ENCODE measurements at places on chromosomes 4 and X.

GRCh38 chr4:7768736-7769135 lies 170.9 kb downstream of the AFAP1 start:
- no peak for DNase-seq

DNA sequence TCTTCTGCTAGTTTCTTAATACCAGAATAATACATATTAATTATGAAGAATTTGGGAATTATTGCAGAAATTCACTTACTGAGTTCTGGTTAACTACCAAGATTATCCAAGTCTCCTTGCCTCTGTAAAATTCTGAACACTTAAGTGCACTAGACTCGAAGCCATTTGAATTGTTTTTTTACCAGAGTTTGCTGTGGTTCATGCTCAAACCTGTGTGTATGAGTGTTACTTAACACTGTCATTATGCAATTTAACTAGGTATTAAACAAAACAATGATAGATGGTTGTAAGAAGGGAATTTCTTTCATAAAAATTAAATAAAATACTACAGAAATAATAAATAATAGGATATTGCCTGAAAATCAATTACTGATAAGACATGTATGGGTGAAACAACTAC lies 145.6 kb upstream of the FAT4 start:
- no peak for DNase-seq

DNA sequence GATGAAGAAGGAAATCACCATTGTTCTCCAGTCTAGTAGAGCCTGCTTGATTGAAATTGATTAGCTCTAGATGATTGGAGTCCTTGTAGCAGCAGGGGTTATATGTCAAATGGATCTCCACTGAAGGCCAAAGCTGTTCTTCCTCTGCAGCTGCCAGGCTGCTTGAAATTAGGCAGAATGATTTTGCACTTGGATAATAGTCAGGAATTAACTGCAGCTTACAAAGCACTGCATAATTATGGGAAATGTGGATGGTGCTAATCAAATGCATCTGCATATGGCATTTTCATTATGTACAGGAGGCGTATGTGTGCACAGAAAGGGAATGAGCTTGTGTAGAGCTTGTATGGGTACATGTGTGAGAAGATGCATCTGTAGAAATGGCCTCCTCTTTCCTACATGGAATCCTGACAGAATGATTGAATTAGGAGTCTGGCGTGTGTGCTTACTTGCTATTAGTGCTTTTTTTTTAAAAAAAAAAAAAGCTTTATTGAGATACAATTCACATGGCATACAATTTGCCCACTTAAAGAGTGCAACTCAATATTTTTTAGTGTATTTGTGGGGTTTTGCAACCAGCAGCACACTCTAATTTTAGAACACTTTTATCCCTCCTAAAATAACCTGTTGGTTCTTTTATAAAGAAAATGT lies 65.9 kb downstream of the TMEM131L start:
- no peak for DNase-seq

GRCh38 chr4:48899432-48899749 lies 7.2 kb downstream of the OCIAD2 start:
- no peak for DNase-seq

DNA sequence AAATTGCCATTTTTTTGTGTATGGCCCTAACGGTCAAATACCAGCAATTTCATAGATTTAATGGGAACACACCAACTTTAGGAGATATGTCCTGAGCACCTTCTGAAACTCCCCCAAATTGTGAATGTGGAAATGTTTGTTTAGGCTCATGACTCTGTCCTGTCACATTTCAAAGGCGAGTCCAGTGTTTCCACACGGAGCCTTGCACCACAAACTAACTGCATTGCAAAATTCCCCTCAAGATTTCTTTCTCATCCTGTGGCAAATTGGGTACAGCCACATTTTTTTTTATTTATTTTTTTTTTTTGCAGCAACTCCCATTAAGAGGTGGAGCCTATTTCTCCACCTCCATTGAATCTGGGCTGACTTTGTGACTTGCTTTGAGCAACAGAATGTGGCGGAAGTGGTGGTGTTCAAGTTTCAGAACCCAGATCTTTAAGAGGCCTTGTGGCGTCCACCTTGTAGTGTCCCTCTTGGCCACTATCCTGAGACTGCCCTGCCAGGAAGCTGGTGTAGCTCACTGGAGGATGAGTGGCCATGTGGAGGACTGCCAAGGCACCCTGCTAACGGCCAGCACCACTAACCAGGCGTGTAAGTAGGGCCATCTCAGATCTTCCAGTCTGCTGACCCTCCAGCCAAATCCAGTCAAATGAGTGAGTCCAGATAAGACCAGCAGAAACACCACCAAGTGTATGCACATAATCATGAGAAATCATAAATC lies 172.4 kb upstream of the SCML1 start:
- no peak for DNase-seq

GRCh38 chr4:578451-579443 lies 2.7 kb upstream of the TMEM271 start:
- DNase-seq = no peak

DNA sequence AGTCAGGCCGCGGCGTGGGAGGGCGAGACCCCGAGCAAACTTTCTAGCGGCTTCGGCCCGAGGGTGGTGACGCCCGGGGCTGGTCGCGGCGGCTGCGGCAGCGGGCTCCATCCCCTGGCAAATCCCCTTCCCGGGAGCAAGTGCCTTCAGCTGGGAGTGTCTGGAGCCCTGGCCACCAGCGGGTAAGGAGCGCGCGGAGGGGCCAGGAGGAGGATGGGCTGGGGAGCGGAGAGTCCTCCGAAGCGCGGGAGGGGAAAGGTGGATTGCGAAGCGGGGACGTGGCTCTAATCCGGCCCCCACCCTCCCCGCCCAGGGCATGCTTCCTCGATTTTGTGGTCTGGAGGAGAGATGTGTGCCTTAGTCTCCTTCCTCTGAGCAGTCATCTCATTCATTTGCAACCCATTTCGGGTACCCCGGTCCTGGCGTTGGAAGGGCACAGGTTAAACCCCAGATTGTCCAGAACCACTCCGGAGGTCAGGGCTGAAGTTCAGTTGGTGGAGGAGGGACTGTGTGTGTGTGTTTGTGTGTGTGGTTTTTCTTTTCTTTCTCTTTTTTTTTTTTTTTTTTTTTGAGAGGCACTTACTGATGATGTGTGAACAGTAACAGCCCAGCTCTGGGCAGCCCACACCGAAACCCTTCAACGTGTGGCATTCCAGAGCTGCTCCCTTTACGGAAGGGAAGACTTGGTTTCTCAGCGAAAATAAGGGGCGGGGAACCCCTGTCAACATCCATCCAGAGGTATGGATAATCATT lies 516 bp downstream of the SGMS2 start:
- no peak for DNase-seq

DNA sequence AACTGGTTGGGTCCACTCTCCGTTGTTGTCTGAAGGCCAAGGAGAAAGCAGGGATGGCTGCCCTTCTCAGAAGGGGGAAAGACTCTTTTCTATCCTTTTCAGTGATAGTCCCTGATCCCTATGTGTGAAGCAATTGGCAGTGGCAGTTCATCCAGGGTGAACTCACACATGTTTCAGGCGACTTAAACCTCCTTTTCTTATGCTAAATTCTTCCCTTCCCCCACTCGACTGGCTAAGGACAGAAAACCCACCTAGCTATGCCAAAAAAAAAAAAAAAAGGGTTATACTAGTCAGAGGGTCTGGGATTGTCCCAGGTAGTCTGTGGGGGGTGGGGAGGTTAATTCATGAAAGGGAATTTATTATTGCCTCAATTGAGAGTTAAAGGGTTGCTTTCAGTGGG lies 12.2 kb upstream of the ZNF280C start:
- no peak for DNase-seq

GRCh38 chrX:22538580-22538979 lies 265.9 kb downstream of the CBLL2 start:
- no peak for DNase-seq

GRCh38 chr4:1613099-1613495 lies 71.0 kb downstream of the FAM53A start:
- DNase-seq = no peak

GRCh38 chr4:158496030-158496741 lies 25.5 kb upstream of the RXFP1 start:
- peak; percentile 46 for DNase-seq

GRCh38 chr4:184475096-184475461 lies 729 bp upstream of the IRF2 start:
- DNase-seq = peak; percentile 76

DNA sequence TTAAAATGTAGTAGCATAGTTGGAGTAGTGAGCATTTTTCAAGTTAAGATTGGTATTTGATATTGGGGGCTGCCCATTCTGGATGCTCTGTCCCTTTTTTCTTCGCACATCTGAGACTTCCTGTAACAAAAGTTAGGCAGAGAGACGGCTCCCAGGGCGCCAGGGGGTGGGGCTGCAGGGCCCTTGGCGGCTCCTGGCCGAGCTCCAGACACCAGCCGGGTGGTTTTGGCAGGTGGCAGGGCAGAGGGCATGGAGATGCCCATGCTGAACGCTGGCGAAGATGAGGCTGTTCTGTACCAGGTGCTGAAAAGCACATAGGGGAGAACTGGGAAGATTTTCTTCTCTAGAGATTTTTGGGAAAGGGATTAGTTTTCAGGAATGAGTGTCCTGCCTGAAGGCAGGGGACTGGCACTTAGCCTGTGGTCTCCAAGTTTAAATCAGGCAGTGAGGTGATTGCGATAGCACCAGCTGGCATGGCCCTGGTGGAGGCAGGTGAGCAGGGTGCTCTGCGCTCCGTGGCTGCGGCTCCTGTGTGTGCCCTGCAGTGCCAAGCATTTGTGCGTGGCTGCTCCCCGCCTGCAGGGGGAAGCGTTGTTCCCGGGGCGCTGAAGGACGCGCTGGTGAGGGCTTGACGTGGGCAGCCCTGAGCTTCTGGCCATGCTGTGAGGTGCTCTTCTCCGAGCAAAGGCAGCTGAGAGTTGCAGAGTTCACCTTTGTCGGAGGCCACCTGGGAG lies 23.6 kb upstream of the HGFAC start:
- no peak for DNase-seq

- DNase-seq = peak; percentile 25
Observed at GRCh38 chr4:184251670-184251980, 34.0 kb upstream of the ENPP6 start.

- DNase-seq = peak; percentile 70
Observed at GRCh38 chrX:123961268-123962005, at the start of gene STAG2. STAG2 (plus strand) TSS chrX:123961706; CDS start chrX:124022628, 60,922 bp downstream.

DNA sequence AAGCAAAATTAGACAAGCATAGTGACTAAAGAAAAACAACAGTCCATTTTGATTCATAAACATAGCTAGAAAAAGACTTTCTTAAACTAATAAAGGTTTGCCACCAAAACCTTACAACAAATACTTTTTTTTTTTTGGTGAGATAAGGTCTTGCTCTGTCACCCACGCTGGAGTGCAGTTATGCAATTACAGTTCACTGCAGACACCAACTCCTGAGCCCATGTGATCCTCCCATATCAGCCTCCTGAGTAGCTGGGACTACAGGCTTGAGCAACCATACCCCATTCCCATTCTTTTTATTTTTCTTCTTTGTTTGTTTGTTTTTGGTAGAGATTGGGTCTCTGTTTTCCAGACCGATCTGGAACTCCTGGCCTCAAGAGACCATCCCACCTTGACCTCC lies 247.2 kb upstream of the ADGRL3 start:
- no peak for DNase-seq

DNA sequence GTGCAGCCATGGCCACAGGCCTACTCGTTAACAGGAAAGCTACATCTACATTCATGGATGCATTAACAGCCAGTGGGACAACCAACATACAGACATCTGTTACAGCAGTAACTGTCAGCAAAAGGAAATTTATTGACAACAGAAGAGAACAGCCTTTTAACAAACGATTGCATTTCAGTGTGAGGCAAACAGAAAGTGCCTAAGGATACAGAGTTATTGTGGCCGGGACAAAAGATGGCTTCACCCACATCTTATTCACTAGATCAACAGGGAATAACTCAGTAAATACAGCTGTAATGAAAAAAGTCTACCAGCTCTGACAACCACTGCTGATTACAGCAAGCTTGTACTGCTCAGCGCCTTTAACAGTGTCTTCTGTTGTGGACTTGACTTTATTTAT lies 61.5 kb upstream of the TBL1X start:
- DNase-seq = no peak

- no peak for DNase-seq
Observed at GRCh38 chr4:26912069-26912468, 51.4 kb downstream of the STIM2 start.

GRCh38 chr4:80507507-80507906 lies 172.0 kb downstream of the CFAP299 start:
- DNase-seq = no peak

DNA sequence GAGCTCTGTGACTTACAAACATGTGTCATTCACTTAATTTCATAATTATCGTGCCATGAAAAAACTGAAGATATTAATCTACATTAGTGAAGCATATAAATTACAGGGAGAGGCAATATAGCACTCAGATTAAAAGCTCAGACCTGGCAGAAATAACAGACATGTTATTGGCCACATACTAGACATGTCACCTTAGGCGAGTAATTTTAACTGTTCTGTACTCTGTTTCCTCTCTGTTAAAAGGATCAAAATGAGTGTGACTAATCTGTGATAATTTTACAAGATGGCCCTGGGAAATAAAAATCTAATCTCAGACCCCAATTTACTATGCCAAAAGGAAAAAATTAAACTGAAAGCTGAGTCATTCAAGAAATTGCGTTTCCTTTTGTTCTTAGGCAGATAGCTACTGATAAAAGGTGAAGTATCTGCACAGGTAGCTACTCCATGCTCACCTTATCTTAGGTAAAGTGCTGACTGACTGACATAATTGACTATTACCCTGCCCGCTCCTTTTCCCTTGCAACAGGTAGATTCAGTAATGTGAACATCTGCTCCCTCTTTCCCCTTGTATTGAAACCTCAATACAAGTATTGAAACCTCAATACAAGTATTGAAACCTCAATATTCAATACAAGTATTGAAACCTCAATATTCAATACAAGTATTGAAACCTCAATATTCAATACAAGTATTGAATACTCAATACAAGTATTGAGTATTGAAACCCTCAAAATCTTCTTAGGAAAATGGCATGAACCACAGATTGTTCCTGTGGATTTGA lies 33.2 kb downstream of the RELL1 start:
- DNase-seq = no peak

GRCh38 chr4:82230306-82230705 lies 143.5 kb downstream of the HNRNPD start:
- no peak for DNase-seq

DNA sequence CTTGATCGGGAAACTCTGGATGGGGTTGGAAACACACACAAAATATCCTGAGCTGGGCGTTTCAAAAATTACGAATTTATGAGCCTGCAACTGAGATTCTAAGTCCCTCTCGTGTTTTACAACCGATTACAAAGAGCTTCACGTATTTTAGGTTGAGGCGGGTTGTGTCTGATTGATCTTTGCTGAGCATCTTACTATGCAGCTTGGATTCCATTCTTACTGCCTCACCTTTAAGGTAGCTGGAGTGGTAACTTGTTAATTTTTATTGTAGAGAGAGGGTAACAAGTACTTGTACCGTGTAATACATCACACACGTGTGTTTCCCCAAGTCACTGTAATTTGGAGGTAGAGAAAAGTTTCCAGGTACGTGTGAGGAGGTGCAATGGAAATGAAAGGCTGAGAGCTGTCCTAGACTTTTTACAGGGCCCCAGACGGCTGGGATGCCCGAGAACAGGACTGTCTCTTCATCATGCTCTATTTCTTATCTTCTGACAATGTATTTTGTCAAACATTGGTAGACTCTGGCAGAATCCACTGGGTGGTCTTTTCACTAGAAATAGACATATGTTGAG lies 97.8 kb upstream of the TENM3 start:
- DNase-seq = no peak

GRCh38 chrX:64186974-64187761 lies 18.3 kb downstream of the AMER1 start:
- DNase-seq = no peak

- no peak for DNase-seq
Observed at GRCh38 chrX:124344246-124344645, 2.1 kb upstream of the SH2D1A start.
